T-helper 17 cell (primary cell): ENCODE measurements at places on chromosomes 5 and 9. TPM values are rescaled to one million over a fixed set of nuclear protein-coding genes. Genes with fewer than 3 reads are reported as not detected.
A peak's percentile ranks its signal among the peaks of the same experiment; 100 is the strongest.

Gene BARX1
- not detected for total RNA-seq

DNA sequence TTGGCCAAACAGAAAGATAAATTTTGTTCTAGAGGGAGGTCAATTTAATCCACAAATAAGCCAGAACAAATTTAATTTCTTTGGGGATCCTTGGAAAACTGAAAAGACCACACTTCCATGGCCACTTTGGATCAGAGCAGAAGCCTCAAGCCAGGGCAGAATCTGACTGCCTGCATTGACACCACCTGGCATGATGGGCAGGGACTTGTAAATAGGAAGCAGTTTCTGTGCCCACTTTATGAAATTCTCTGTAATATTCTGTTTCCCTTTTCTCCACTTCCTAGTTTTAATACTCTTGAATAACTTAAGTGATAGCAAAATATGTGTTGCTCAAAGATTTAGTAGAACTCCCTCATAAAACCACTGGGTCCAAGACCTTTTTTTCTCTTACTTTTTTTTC, 6.7 kb upstream of the TMEM252 start:
- no peak for DNase-seq

GRCh38 chr9:3569529-3569928, 43.7 kb upstream of the RFX3 start:
- DNase-seq = no peak

Gene PCDHA7
- not detected for total RNA-seq

- DNase-seq = no peak
These were observed 521.9 kb downstream of the BNC2 start for GRCh38 chr9:16348531-16348930.

DNA sequence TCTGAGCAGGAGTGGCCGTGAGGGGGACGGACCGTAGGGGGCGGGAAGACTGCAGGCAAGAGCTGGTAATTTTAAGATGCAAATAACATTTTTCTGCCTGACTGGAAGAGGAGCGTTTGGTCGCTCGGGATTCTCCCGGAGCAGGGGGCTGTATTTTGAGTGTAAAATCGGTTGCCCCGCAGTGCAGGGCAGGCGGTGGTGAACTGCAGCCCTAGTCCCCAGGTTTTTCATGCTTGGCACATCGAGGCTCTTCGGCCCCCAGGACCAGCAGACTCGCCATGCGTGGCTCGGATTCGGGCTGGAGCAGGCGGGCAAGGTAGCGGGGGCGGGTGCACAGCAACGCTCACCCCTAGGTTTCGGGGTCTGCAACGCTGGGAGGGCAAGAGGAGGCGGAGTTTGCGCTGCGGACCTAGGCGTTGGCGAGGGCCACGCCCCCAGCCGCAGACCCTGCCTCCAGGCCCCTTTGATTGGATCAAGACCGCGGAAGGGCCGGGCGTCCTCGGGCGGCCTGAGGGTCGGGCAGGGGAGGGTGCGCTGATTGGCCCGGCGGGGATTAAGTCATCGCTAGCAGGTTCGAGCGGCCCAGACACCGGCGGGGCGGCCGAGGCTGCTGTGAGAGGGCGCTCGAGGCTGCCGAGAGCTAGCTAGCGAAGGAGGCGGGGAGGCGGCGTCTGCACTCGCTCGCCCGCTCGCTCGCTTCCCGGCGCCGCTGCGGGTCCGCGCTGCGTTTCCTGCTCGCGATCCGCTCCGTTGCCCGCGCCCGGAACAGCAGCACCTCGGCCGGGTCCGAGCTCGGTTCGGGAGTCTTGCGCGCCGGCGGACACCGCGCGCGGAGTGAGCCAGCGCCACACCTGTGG, at the start of gene ARHGAP26:
Gene ARHGAP26 (plus strand): TSS at position 585 of the 857 bp plus-strand sequence. CDS start 385 bp downstream, outside the sequence.
- DNase-seq = peak; percentile 84

GRCh38 chr5:154321546-154321945, 124.3 kb upstream of the SAP30L start:
- no peak for DNase-seq

DNA sequence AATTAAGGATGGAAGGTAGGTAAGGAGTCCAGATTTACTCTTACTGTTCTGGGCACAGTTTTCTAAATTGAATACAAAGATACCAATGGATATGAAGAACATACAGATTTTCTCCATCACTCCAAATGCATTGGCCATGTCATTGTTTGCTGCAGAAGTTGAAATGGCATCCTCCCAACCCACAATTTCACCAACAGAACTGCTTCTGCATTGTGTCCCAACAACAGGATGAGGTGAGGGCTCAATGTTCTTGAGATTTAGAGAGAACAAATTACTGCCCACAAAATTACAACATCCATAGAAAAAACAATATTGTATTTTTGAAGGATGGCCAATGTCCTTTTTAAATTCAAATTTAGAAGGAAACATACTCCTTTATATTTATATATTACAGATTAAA, 88.9 kb downstream of the NUDT12 start:
- no peak for DNase-seq

- DNase-seq = no peak
These were observed 6.2 kb downstream of the TMEM8B start for GRCh38 chr9:35835216-35835632.

GRCh38 chr9:109442716-109443115, 55.4 kb downstream of the PTPN3 start:
- DNase-seq = no peak

- DNase-seq = no peak
These were observed 13.6 kb downstream of the CCNH start for GRCh38 chr5:87398981-87399614.

DNA sequence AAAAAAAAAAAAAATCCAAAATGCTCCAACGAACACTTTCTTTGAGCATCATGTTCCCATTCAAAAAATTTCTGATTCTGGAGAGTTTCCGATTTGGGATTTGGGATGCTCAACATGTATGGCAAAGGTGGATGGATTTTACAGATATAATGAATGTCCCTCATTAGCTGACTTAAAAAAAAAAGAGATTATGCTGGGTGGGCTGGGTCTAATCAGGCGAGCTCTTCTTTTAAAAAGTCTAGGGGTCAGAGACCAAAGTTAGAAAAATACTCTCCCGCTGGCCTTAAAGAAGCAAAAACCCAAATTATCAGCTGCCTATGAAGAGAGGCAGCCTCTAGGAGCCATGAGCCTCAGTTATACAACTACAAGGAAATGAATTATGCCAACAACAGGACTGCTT, 15.2 kb upstream of the CTNNAL1 start:
- no peak for DNase-seq

- DNase-seq = no peak
These were observed 563.2 kb upstream of the ADAMTS16 start for GRCh38 chr5:4576908-4577307.

DNA sequence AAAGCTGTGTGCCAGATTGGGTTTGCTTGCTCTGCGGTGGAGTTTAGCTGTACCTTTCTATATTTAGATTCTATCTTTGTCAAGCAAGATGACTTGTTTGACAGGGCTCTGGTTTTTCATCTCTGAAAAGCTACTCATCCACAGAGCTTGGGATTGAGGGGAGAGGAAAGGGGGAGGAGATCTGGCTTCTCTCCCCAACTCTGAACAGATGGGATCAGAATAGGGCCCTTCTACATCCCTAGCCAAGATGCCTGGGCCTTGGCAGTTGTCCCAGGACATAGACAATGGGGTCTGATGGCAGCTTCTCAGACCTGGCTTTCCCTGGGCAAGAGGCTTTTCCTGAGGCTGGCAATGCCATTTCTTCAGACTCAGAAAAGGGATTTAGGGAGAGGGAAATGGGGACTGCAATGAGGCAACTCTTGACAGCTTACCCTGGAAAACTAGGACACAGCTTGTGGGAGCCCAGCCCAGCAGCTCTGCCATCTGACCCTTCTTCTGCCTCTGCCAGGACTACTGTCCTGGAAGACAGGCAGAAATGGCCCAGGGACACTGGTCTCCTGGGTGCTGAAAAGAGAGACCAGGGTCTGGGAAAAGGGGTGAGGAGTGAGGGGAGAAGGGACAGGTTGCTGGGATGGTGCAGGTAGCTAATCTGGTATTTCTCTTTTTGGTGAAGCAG, 50.2 kb upstream of the ASTN2 start:
- no peak for DNase-seq

- no peak for DNase-seq
These were observed 850.5 kb downstream of the NR2F1-AS1 start for GRCh38 chr5:92730486-92730885.

Gene PCDHB9
- total RNA-seq = not detected

DNA sequence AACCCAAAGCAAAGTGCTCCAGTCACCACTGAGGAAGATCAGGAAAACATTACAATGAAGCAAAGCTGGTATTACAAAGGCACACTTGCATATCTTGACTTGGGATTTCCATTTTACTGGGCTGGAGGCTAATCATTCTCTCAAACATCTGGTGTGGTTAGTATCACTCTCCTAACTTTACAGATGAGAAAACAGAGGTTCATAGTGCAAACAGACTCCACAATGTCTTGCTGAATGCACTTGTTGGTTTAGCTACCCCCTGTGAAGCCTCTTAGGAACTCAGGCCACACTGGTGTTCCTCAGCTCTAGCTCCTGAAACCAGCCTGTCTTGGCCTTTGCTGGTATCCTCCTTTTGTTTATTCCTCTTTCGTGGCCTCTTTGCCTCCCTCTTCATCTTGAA, 29.5 kb upstream of the SMAD5 start:
- no peak for DNase-seq

GRCh38 chr9:137156567-137157375, 13.1 kb downstream of the LRRC26 start:
- DNase-seq = peak; percentile 46

DNA sequence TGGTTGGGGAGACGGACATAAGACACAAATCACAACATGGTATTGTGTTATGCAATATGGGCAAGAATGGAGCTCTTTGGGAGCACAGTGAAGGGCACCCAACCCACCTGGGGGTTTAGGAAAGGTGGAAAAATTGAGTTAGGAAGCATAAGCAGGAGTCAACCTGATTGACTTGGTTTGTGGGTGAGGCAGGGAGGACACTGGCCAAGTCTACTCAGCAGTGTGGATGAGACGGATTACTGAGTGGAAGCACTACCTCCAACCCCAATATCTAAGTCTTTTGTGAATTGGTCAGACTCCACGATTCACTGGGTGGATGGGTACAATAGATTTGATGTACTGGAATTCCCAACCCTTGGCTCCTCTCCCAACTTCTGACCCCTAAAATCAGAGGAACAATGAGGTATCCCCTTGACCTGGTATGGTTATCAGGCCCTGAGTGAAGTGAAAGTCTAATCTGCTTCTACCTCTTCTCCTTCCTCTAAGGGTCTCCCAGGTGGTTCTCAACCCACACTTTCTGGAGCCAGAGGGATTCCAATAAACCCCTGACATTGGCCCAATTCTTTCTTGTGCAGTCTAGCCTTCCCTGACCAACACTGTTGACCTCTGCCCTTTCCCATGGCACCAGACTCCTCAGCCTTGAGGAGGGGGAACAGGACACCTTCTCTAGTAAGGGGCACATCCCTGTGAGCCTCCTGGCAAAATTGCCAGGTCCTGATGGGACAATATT, 5.2 kb downstream of the EGR1 start:
- DNase-seq = no peak
